SIG-M5 (cell line): ENCODE measurements at places on chromosomes 12 and 14.

- no peak for DNase-seq
Observed at GRCh38 chr12:106118-106591, 39.6 kb downstream of the IQSEC3 start.

GRCh38 chr12:113898466-113898865 lies 67.7 kb downstream of the RBM19 start:
- no peak for DNase-seq

DNA sequence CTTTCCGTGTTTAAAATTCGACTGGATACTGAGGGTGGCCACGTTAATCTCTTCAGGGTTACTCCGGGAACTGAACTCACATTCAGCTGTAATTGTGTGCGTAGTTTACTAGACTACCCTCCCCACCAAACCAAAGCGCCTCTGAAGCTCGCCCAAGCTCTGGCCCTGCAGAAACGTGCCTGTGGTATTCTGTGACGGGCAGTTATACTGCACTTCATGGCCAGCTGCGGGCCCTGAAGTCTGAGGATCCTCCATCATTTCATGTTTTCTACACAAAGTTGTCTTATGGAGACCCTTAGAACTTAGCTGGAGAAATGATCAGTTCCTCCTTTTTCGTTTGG lies 688 bp downstream of the ZNF26 start:
- DNase-seq, result no peak

- DNase-seq, result no peak
Observed at GRCh38 chr12:123336530-123336929, 28.1 kb downstream of the SBNO1 start.

- no peak for DNase-seq
Observed at GRCh38 chr12:46267825-46268582, 839 bp downstream of the SLC38A1 start.

DNA sequence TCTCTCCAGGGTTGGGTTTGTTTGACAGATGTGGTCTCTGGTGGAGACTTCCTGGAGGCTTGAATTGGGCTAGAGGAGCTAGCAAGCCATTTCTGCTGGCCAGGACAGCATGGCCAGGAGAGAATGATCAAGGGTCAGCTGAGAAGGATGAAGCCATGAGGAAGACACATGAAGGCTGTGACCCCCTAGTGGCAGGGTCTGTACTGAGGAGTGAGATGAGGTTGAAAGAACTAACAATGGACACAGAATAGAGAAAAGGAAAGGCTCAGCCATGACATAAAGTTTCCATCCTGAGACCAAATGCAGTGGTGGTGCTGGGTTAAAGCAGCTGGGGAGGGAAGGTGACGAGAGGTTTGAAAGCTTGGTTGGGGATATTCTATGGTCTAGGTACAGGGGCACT lies 89.9 kb downstream of the NT5DC3 start:
- no peak for DNase-seq

DNA sequence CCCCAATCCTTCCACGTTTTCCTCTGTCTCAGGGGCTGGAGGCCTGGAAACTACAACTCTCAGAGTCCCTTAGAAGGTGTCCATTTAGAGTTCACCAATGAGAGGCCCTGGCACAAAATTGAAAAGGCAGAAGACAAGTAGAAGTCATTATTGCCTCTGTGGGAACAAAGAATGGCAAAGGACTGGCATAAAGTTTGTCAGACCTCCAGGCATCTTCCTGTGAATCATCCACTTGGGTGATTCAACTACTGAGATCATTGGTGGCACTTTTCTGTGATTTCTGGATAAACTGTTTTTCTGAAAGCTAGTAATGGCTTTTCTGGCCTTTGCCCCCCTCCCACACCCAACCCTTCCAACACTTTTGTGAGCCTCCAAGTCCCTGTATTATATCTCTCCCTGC lies 42.6 kb upstream of the C12orf42 start:
- no peak for DNase-seq

DNA sequence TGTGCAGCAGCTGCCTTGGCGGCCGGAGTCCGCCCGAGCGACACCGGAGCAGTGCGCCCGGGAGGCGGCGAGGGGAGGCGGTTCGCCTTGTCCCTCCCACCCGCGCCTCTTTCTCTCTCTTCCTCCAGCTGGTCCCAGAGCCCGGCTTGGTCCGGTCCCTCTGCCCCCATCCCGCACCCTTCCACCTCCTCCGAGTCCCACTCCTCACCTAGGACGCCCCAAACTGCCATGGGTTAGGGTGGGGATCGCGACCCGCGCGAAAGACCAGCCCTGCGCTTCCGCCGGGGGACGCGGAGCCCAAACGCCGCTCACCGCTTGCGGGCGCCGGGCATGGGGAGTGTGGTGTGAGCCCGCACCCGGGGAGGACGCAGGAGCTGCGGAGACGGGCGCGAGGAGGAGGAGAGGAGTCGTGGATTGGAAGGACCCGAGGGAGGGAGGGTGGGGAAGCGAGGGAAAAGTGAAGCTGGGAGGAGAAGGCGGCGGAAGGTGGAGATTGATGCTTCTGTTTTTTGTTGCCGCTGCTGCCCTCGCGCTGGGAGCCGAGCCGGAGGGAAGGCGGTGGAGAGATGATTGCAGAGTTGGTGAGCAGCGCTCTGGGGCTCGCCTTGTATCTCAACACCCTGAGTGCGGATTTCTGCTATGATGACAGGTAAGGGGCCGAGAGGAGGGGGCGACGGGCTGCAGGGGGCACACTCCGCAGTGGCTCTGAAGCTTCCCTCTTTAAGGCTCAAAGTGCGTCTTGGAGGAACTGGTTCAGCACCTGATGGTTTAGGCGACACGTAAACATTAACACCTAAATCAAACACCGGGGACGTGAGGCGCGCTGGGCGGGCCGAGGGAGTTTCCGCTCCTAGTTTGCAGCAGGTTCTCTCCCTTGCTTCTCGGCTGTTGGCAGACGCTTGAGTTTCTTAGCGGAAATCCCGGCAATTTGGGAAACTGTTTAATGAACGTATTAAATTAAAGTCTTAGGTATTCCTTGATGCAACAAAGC lies 610 bp downstream of the TMTC2 start:
- no peak for DNase-seq

GRCh38 chr12:101186291-101186690 lies 23.7 kb downstream of the SLC5A8 start:
- no peak for DNase-seq
